Suppressor macrophage treated with lipopolysaccharide for 4 hours (primary cell): ENCODE measurements at places on chromosomes 12 and 14.

DNA sequence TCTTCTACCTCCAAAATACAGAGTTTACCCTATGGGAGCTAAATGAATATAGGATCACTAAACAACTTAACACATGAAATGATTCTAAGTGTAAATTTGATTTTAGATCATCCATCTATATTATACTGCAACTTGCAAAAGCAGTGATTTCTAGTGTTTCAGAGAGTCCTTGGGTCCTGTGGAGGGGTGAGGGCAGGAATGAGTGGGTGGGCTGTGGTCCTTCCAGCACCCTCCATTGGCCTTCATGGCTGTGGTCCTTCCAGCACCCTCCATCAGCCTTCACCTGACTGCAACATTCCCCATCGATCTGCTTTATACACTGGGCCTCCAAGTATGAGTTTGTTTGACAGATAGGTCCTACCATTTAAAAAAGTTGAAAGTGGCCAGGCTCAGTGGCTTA, 70.5 kb downstream of the TTC6 start:
- no peak for DNase-seq

DNA sequence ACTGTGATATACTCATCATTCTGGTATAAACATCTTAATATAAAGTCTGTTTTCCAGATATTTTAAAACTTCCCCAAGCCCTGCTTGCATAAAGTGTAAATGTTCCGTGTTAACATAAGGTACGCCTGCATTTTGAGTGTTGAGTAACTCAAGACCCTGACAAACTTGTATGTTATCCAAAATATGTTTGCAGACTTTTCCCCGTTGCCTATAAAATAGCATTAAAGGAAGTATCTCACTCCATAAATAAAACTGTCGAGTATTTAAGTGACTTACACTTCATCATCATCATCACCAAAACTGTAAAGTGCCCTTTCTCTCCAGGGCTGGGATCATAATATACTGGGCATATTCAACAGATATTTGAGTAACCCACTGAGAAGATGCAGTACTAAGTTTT, 64.6 kb upstream of the TSPAN8 start:
- no peak for DNase-seq

DNA sequence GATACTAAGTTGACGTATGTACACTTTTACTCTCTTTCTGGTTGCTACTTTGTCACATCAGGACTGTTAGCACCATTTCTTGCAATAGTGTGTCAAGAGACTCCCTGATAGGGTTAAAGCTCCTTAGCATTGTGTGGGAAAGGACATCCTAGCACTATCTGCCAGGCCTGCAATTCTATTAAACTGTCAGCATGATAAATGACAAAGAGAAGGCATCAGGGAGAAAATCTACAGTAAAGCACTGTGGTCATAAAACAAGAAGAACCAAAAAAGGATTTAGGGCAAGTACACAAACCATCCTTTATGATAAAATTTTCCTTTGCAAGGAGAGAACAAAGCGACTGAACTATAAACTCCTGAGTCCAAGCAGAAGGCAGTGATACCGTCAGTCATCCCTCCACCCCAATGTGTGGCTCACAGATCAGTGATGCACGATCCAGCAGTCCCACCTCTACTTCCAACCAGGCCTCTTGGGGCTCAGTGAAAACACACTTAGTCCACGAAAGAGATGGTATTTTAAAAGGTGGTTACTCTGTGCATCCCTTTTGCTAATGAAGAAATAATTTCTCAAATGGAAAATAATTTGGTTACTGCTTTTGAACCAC, 31.4 kb upstream of the SLC35F4 start:
- no peak for DNase-seq

DNA sequence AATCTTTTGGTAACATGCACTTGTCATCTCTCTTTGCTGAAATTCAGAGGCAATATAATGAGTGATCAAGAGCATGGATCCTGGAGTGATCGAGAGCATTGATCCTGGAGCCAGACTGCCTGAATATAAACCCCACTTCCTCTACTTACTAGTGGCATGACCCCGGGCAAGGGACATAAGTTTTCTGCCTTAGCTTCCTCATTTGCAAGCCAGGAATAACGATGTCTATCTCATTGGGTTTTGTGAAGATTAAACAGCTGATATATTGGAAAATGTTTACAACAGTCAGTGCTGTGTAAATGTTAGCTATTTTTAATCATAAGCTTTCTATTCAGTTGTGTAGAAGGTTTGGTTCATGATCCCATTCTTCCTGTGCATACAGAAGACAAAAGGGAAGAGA, 2.4 kb upstream of the CSRNP2 start:
- peak; percentile 32 for DNase-seq

DNA sequence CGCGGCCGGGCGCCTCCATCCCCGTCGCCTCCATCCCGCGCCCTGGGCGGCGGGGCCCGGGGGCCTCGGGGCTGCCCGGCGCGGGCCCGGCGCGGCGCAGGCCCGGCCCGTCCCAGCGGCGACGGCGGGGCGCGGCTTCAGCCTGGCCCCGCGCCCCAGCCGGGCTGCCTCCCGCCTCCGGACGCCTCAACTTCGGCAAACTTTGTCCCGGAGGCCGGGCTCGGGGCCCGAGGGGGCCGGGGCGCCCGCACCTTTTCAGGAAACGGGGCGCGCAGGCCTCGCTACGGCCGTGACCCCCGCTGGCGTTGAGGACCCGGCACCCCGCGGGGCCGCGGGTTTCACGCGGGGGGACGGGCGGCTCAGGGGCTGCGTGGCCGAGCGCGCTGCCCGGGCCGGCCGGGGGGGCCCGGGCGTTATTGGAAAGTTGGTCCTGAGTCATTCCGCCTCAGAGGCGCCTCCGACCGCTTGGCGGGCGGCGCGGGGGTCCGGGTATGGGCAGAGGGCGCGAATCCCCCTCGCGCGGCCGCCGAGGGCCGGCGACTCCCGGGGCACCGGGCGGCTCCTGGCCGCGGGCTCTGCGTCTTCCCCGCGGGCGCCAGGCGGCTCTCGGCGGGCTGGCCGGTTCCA, 575 bp downstream of the TRAF3 start:
- peak; percentile 28 for DNase-seq

DNA sequence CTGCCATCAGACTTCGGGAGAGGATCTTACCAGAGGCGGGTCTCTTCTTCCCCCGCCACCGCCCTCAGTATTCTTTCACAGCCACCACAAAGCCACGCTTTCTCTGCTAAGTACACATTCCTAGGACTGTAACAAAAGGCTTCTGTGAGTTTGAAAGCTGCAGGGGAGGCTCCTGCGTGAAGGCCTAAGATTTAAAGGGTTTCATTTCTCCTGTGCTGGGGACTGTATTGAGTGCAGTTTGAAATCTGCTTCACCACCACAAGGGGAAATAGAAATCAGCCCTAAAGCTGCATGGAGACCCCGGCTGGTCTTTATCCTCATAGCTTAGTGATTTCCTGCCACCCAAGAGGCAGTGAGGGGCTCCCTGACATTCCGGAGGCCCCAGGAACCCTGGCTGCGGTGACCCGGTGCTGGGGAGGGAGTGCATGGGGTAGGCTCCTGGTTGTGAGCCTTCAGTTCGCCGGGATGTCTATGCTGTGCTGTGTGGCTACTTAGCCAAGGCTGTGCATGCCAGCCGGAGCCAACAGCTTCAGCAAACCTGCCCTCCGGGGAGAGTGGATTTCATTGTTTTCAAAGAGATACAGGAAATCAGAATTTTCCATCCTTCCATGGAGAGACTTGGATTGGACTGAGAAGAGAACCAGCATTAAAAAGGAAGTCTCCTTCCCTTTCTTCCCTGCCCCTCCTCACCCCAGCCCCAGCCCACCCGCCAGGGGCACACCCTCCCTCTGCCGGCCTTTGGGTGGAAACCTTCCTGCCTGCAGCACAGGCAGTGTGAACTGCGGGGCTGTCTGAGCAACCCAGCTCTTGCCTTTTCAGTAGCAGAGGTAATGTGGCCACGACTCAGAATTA, 163.3 kb downstream of the ETV6 start:
- DNase-seq: peak; percentile 52

GRCh38 chr12:75979181-75979580, 52.4 kb downstream of the PHLDA1 start:
- DNase-seq: peak; percentile 57

DNA sequence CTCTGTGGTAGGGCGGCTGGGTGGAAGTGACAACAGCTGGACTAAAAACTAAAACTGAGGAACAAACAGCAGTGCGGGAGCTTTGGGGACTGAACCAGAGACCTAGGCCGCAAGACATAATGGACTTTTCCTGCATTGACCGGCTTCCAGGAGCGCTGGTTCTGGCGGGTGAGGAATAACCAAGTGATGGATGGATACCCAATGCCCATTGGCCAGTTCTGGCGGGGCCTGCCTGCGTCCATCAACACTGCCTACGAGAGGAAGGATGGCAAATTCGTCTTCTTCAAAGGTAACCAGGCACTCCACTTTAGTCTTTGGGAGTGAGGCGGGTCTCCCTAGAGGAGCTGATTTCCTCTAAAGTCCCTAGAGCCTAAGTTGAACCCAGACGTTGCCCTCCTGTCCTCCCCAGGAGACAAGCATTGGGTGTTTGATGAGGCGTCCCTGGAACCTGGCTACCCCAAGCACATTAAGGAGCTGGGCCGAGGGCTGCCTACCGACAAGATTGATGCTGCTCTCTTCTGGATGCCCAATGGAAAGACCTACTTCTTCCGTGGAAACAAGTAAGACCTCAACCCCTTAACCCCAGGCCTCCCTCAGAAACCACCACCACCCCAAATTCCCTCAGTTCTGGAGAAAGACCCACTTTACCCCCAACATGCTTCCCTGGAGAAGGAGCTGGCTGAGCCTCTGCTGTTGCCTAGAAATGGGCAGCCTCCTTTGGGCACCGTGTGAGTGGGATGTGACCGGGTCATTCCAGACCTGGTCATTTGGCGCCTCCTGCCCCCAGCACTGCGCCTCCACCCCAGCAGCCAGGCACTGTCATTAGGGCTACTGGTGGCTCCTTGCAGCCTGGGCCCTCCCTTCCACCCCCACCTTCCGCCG, 8.1 kb downstream of the MMP14 start:
- no peak for DNase-seq

- DNase-seq: no peak
Observed at GRCh38 chr12:122489038-122489437, 11.7 kb downstream of the ZCCHC8 start.

DNA sequence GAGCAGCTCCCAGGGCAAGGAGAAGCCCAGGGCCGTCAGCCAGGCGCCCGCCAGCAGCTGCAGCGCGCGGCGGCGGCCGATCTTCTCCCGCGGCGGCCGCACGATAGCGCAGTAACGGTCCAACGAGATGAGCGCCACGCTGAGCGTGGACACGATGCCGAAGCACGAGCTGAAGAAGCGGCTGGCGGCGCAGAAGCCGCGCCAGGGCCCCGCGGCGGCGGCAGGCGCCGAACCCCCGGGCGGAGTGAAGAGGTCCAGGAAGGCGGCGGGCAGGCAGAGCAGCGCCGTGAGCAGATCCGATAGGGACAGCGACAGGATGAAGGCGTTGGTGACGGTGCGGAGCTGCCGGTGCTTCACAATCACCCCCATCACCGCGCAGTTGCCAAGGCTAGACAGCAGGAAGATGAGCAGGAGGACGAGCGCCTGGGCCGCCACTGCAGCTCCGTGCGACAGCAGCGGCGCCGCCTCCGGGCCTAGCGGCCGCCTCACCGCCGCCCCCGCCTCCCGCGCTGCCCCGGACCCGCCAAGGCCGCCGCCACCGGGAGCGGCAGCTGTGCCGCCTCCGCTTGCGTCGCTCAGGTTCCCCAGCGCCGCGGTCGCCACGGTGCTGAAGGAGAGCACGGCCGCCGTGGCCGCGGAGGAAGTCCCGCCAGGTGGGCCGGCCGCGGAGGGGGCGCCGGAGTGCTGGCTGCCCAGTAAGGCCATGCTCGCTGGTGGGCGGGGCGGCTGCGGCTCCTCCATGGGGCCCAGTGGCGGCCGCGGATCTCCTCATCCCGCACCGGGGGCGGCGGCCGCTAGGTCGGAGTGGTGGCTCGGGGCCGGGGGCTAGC, 479 bp downstream of the GPR135 start:
- peak; percentile 30 for DNase-seq

DNA sequence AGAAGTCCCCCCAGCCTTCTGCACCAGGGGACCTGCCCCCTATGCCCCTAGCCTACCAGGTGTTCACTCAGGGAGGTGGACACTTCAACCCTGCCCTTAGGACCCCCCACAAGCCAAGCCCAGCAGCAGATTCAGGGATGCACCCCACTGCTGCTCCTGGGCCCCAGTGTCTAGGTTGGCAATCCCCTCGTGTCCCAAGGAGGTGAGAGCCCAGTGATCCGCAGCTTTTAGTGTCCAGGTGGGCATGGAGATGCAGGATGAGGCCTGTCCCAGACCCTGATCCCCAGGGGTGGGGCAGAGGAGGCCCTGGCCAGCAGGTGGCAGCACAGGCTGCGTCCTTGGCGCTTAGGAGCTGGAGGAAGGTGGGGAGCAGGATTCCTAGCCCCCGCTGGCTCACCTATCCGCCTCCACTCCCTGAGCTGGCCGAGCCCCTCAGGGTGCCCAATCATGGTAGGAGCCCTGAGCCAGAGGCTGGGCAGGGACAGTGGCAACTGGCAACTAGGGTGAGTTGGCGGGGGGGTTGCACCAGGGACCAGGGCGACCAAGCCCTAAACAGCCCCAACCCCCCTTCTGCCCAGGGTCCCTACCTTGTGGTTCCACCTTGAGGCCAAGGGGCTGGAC, 4.1 kb downstream of the CKB start:
- peak; percentile 54 for DNase-seq

DNA sequence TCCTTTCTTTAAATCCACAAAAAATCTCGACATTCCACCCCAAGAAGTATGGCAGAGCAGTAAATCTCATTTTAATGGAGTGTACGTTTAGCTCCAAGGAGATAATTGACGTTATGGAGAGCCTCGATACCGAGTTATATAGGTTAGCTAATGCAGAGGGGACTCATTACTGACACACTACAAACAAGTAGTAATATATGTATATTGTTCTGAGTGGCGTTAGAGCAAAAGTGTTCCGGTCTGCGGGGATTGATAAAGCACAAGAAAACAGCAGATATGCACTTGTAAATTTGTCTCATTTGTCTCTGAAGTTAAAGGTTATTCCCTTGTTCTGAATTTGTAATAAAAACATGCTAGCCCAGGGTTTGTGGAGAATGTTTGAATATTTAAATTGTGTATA, 84.1 kb downstream of the BCL11B start:
- DNase-seq: no peak
